Lung (tissue), 17 donors: ENCODE measurements at places on chromosomes 5 and 9. TPM values are rescaled to one million over a fixed set of nuclear protein-coding genes. Genes with fewer than 3 reads are reported as not detected.

GRCh38 chr5:33657176-33657575, 216.4 kb downstream of the TARS1 start:
- H3K4me3 ChIP-seq, result no peak overlapping the region
- no peaks in the 10 kb centered on the region for H3K4me1 ChIP-seq

- no peaks in the 10 kb centered on the region for H3K36me3 ChIP-seq
- H3K4me3 ChIP-seq, result no peak overlapping the region
- H3K4me1 ChIP-seq, result no peaks in the 10 kb centered on the region
Measured at GRCh38 chr5:102789469-102789868, 34.4 kb downstream of the PAM start.

GRCh38 chr9:15361737-15362136, 54.7 kb upstream of the TTC39B start:
- H3K27ac ChIP-seq, result no peak overlapping the region
- no peak for DNase-seq
- no peaks in the 10 kb centered on the region for H3K36me3 ChIP-seq
- H3K4me1 ChIP-seq, result no peaks in the 10 kb centered on the region

GRCh38 chr5:62369039-62369438, 34.7 kb downstream of the DIMT1 start:
- DNase-seq, result no peak
- no peaks in the 10 kb centered on the region for H3K4me1 ChIP-seq
- no peaks in the 10 kb centered on the region for H3K27me3 ChIP-seq
- no peak overlapping the region for H3K4me3 ChIP-seq
- peaks cover 28% of the 10 kb centered on the region for H3K36me3 ChIP-seq

DNA sequence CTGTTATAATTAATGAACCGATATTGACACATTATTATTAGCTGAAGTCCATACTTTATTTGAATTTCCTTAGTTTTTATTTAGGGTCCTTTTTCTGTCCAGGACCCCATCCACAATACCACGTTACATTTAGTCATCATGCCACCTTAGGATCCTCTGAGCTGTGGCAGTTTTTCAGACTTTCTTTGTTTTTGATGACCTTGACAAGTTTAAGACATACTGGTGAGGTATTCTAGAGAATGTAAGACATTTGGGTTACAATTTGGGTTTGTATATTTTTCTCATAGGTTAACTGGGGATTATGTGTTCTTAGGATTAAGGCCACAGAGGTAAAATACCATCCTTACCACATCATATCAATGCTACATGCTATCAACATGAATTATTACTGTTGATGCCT, 42.7 kb downstream of the KIAA1958 start:
- no peak for DNase-seq
- no peak overlapping the region for H3K27ac ChIP-seq
- H3K27me3 ChIP-seq, result no peaks in the 10 kb centered on the region
- no peak overlapping the region for H3K4me3 ChIP-seq

DNA sequence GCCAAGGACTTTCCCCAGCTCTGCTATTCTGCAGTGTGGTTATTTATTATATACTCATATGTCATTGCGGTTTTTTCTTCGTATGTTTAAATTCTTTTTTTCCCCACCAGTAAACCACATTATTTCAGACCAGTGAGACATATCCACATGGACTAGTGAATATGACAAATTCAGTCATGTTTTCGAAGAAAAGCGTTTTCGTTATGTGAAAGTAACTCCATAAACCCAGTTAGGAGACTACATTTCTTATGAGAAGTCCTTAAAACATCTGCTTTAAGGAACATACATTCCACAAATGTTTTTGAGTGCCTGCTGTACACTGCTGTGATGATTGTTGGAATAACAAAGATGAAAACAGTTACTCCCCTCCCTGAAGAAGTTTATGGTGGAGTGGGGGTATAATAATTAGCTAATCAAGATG, 591.8 kb upstream of the CLINT1 start:
- no peak overlapping the region for H3K4me3 ChIP-seq
- no peak overlapping the region for H3K27ac ChIP-seq
- no peaks in the 10 kb centered on the region for H3K4me1 ChIP-seq
- no peaks in the 10 kb centered on the region for H3K27me3 ChIP-seq
- no peaks in the 10 kb centered on the region for H3K36me3 ChIP-seq
- DNase-seq, result no peak

DNA sequence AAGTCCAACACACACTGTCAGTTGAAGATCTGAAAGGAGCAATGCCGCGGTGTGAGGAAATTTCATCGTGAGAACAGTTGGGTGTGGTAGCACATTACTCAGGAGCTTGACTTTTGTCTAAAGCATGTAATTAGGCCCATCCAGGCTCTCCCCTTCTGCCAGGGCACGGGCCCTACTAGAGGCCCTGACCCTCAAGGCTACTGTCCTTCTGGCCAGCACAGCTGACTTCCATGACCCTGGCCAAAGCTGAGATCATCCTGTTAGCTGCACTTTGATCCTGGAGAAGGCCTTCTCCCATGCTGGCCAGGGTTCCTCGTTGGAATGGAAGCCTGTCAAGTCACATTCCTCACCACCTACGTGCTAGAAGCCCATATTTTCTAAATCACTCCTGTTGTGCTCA, 77.8 kb upstream of the SLC1A3 start:
- H3K4me1 ChIP-seq, result no peaks in the 10 kb centered on the region
- no peak overlapping the region for H3K4me3 ChIP-seq
- no peak for DNase-seq

Gene IL5
- not detected for total RNA-seq

Gene LHX3
- not detected for total RNA-seq
